ENCODE measurements at places on chromosomes 6 and 20.

DNA sequence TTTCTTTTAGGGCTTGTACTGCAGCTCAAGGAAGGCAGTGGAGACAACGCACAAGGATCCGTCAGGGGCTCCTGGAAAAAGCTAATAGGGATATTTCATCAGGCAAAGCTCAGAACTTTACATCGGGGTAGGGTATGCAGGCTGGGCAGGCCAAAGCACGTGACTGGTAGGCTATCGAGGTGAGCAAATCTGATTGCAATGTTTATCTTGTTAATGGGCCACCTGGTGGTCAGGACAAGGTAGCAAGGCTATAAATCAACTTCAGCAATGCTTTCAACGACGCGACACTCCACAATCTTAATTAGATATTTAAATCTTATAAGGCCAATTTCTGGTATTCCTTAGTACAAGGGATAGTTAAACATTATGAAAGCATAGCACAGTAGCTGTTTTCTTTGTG is 1302.8 kb upstream of the EYS start:
- no peaks in the 10 kb centered on the region for H3K36me3 ChIP-seq
- H3K4me3 ChIP-seq, result no peak overlapping the region
- H3K27me3 ChIP-seq, result no peaks in the 10 kb centered on the region
- no peak for ATAC-seq
- H3K27ac ChIP-seq, result no peak overlapping the region
- H3K4me1 ChIP-seq, result no peaks in the 10 kb centered on the region

DNA sequence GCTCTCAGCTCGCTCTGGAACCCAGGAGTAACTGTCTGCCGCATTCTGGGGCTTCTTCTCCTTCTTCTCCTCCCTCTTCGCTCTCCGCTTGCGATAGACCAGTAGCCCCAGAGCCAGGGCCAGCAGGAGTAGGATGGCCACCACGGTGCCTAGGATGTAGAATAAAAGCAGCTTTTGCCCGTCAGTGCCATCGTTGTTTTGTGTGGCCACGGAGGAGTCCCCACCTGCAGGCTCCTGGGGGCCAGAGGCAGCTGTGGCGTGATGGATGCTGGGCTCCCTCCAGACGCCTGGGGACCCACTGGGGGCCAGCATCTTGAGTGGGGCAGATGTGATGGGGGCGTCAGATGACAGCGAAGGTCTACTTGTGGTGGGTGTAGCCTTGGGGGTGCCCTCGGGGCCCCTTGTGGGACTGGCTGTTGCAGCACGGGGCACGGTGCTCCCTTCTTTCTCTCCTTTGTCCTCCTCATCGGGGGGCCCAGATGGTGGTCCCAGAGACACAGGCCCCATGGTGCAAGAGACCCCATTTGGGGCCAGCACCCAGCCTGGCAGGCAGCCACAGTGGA is 1.8 kb downstream of the CD93 start:
- peaks cover 31% of the 10 kb centered on the region for H3K27me3 ChIP-seq
- ATAC-seq, result no peak
- H3K27ac ChIP-seq, result no peak overlapping the region
- H3K36me3 ChIP-seq, result no peaks in the 10 kb centered on the region
- H3K4me3 ChIP-seq, result no peak overlapping the region
- H3K4me1 ChIP-seq, result no peaks in the 10 kb centered on the region

DNA sequence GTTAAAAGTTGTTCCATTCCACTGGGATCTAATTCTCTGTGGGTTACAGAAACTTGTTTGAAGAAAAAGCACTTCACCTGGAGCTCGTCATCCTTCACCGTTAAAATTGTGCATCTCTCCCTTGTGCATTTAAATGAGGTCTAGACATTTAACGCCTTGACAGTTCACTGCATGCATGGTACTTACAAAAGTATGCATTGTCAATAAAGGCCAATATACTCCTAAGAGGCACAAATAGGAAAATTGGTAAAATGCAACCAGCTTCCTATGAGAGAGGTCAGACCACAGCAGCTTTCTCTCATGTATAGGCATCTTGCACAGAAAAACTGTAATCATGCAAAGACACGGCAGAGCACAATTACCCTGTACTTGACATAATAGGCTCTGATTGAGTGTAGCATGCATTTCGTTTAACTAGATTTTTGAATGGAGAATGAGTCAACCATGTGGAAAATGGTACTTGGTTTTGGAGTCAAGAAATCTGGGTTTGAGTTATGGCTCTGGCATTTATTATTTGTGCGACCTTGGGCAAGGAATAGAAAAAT is 378.5 kb downstream of the RFPL4B start:
- no peak overlapping the region for H3K4me3 ChIP-seq
- H3K4me1 ChIP-seq, result no peaks in the 10 kb centered on the region
- no peak for ATAC-seq
- H3K27me3 ChIP-seq, result no peaks in the 10 kb centered on the region
- H3K36me3 ChIP-seq, result no peaks in the 10 kb centered on the region

DNA sequence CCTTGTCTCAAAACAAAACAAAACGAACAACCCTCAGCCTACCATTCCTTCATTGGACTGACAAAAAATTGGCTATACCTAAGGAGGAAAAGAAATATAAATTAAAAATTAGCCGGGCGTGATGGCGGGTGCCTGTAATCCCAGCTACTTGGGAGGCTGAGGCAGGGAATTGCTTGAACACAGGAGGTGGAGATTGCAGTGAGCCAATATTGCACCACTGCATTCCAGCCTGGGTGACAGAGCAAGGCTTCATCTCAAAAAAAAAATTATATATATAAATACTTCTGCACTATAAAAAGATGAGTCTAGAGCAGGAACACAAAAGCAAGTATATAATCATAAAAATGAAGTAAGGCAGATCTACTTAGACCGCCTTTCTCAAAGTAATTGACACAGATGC is 109.8 kb downstream of the CRYBG1 start:
- ATAC-seq, result no peak
- H3K27me3 ChIP-seq, result peaks cover 20% of the 10 kb centered on the region
- no peak overlapping the region for H3K4me3 ChIP-seq
- H3K4me1 ChIP-seq, result no peaks in the 10 kb centered on the region

GRCh38 chr6:31767096-31767645 is 4.7 kb downstream of the SAPCD1 start:
- H3K27me3 ChIP-seq, result no peaks in the 10 kb centered on the region
- peaks cover 20% of the 10 kb centered on the region for H3K36me3 ChIP-seq
- no peak overlapping the region for H3K4me3 ChIP-seq
- H3K4me1 ChIP-seq, result peaks cover 7% of the 10 kb centered on the region
- H3K27ac ChIP-seq, result no peak overlapping the region

GRCh38 chr6:80637312-80637711 is 530.8 kb downstream of the BCKDHB start:
- no peaks in the 10 kb centered on the region for H3K4me1 ChIP-seq
- ATAC-seq, result no peak
- H3K36me3 ChIP-seq, result no peaks in the 10 kb centered on the region
- no peak overlapping the region for H3K4me3 ChIP-seq
- no peaks in the 10 kb centered on the region for H3K27me3 ChIP-seq

GRCh38 chr20:62929051-62929538 is 2.8 kb upstream of the DIDO1 start:
- peak; percentile 55 for ATAC-seq
- H3K36me3 ChIP-seq, result no peaks in the 10 kb centered on the region
- peaks cover 68% of the 10 kb centered on the region for H3K4me1 ChIP-seq
- peak overlapping the region; percentile 95 for H3K27ac ChIP-seq

DNA sequence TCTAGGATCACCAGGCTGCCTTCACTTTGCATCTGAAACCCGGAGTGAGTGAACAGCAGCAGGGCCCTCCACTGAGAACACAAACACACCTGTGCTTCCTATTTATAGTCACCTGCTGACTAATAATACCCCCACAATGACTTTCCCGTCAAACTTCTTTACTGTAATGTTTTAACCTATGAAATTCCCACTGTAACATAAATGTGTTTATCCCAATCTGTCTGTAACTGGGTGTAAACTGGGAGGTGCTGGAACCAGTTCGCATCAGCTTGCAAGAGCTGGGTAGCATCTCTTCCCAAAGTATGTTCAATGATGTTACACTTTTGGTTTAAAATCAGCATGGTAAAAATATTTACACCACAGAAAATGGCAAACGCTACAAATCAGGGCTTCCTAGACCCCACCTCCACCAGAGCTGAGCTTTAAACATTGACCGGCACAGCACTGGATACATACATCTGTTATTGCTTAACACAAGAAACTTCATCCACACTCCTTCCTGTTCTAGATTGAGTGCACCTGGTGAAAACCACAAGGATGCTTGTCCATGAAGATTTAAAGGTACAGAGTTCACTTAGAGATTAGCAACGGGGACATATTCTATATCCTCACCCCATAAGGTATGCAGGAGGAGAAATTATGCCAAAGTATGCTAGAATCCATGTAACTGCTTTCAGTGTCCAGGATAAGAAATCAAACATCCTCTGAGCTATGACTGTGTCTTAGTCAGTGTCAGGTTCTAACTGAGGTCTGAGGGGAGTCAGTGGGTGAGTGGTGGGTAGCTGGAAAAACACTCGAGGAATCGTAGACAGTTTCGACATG is 79.0 kb downstream of the ALDH8A1 start:
- H3K27me3 ChIP-seq, result peaks cover 12% of the 10 kb centered on the region
- H3K4me3 ChIP-seq, result peak overlapping the region; percentile 41
- H3K27ac ChIP-seq, result no peak overlapping the region
- ATAC-seq, result no peak

GRCh38 chr20:20791664-20792568 is 79.5 kb upstream of the RALGAPA2 start:
- H3K4me3 ChIP-seq, result no peak overlapping the region
- no peak for ATAC-seq
- H3K27me3 ChIP-seq, result peaks cover 26% of the 10 kb centered on the region

DNA sequence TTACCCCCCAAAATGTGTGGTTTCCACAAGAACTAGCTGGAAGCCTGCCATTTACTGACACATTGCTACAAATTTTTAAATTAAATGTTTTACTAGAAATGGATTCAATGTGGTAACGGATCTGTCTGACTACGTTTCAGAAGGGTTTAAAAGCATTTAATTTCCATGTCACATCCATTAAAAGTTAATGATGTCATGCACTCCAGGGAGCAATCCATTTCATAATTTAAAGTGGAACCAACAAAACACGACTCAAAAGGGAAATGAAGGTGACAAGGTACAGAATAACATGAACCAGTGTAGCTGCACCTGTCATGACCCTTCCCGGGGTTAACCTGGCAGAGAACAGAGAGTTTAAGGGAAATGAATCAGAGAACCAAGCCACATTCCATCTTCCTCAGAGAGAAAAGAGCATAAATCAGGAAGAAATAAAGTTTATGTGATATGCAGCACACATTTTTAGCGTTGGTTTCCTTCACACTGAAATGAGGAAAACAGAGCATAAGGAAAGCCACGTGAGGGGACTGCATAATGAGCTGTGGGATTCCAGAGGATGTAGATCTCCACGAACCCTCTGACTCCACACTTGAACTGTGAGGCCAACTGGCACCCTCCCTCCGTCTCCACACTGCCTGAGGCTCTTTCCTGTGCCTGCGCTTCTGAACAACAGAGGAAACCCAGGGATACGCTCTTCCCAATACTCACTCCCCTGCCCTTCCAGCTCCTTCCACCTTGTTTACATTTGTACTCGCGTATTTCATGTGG is 170.3 kb upstream of the AHI1 start:
- H3K27ac ChIP-seq, result no peak overlapping the region
- H3K36me3 ChIP-seq, result no peaks in the 10 kb centered on the region
- H3K27me3 ChIP-seq, result peaks cover 25% of the 10 kb centered on the region
- no peaks in the 10 kb centered on the region for H3K4me1 ChIP-seq
- no peak for ATAC-seq
- H3K4me3 ChIP-seq, result no peak overlapping the region

- H3K27me3 ChIP-seq, result no peaks in the 10 kb centered on the region
- ATAC-seq, result no peak
- H3K36me3 ChIP-seq, result peaks cover 31% of the 10 kb centered on the region
- H3K27ac ChIP-seq, result no peak overlapping the region
- peaks cover 4% of the 10 kb centered on the region for H3K4me1 ChIP-seq
These were observed 25.6 kb downstream of the MAN1A1 start for GRCh38 chr6:119323931-119324330.

DNA sequence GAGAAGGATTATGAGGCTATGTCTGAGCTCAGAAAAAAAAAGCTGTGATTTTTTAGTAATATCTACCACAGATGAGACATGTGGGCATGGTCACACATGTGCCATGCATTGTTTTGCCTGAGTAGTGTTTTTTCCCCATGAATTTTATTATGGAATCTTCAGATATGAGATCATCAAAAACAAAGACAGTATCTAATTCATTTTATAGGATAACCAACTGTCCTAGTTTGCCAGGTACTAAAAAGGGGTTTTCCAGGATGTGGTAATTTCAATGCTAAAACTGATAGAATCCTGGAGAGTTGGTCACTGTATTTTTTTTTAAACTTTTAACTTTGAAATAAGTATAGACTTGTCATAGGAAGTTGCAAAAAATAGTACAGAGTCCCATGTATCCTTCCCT is 127.4 kb upstream of the MAP3K7 start:
- H3K27ac ChIP-seq, result no peak overlapping the region
- H3K36me3 ChIP-seq, result no peaks in the 10 kb centered on the region
- no peaks in the 10 kb centered on the region for H3K4me1 ChIP-seq
- ATAC-seq, result no peak
- no peak overlapping the region for H3K4me3 ChIP-seq
- no peaks in the 10 kb centered on the region for H3K27me3 ChIP-seq

GRCh38 chr6:64691064-64691463 is 1016.0 kb downstream of the EYS start:
- no peak for ATAC-seq
- H3K27me3 ChIP-seq, result no peaks in the 10 kb centered on the region
- no peaks in the 10 kb centered on the region for H3K36me3 ChIP-seq
- no peak overlapping the region for H3K27ac ChIP-seq
- no peaks in the 10 kb centered on the region for H3K4me1 ChIP-seq

DNA sequence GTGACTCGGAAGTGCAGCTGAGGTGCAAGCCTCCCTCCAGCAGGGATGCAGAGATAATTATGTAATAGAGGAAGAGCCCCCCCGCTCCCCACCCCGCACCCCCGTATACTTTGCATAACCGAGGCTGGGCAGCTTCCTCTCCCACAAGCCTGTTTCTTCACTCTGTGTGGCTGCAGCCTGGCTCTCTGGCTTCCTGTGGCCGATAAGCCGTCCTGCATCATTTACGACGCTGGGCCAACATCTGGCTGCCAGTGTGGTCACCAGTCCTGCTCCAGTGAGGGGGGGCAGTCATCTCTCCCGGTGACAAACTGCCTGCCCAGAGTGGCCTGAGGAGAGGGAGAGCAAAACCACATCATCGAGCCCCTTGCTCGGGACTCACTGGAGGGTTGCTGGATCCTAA is 59.2 kb downstream of the RBM38 start:
- H3K27me3 ChIP-seq, result no peaks in the 10 kb centered on the region
- peak; percentile 85 for ATAC-seq
- H3K4me1 ChIP-seq, result peaks cover 69% of the 10 kb centered on the region
- no peaks in the 10 kb centered on the region for H3K36me3 ChIP-seq
- peak overlapping the region; percentile 52 for H3K4me3 ChIP-seq

Data from stimulated activated memory B cell treated with anti-CD40 and anti-IgM and Interleukin-4, amounts not matched to agents 10 μg/mL and 1 μg/mL and 100 μg/mL, for 72 hours (primary cell).